ENCODE measurements at places on chromosomes 7 and 10.

DNA sequence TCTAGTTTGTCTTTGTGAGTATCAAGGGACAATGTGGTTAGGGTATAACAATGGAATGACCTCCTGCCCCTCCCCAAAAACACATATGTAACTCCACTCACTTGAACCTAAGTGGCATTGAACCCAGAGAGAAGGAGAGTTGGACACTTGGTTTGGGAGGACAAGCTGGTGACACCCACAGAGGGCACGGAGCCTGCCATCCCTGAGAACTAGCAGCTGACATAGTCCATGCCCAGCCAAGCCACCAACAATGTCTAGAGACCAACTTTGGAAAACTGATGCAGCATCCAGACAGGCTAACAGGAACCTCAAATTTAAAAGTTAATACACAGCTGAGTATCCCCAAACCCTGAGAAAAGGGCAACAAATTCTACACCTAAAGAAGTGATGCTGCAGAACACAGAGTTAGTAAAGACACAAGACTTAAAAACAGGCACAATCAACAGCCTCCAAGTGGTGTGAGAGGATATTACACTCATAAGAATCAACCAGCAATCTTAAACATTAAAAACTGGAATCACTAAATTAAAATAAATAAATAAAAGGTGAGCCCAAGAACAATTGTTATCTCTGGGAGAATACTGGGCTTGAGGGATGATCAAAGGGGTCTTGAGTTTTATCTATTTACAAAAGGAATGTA is 27.2 kb downstream of the NUDCD3 start:
- peaks cover 2% of the 10 kb centered on the region for H3K4me1 ChIP-seq
- H3K36me3 ChIP-seq = peaks cover 31% of the 10 kb centered on the region
- DNase-seq = no peak
- H3K4me3 ChIP-seq = no peak overlapping the region
- no peak overlapping the region for H3K27ac ChIP-seq

- H3K27me3 ChIP-seq = no peaks in the 10 kb centered on the region
- no peaks in the 10 kb centered on the region for H3K36me3 ChIP-seq
- DNase-seq = no peak
- H3K4me3 ChIP-seq = no peak overlapping the region
- peaks cover 20% of the 10 kb centered on the region for H3K4me1 ChIP-seq
These were observed 11.7 kb downstream of the AASS start for GRCh38 chr7:122132341-122132740.

DNA sequence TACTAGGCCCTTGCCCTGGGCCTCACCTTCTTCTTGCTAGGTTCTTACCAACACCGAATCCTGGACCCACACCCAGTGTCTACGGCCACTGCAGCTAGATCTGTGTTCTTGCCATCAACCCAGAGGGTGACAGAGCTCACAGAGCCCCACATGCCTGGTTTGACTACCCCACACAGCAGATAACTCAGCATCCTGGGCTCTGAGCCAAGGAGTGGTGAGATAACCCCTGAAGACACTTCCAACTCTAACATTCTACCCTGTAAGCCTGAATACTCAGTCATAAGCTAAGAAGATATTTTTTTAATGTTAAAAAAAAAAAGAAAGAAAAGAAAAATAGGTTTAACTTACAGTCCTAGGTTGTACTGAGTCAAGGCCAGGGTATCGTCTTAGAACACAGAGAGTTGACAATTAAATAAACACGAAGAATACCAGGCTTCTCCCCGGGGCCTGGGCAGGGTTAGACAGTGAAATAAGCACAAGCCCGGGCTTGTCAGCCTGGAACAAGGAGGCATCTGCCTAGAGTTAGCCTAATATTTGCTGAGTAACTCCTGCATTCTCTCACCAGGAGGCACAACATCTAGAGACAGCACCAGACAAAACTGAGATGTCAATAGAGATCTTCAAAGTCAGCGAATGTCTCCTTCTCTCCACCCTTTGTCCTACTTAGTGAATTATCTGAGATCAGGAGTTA is 556.5 kb upstream of the LRRN3 start:
- no peak overlapping the region for H3K4me3 ChIP-seq
- H3K27ac ChIP-seq = no peak overlapping the region
- no peak for DNase-seq
- no peaks in the 10 kb centered on the region for H3K36me3 ChIP-seq
- peaks cover 9% of the 10 kb centered on the region for H3K4me1 ChIP-seq

DNA sequence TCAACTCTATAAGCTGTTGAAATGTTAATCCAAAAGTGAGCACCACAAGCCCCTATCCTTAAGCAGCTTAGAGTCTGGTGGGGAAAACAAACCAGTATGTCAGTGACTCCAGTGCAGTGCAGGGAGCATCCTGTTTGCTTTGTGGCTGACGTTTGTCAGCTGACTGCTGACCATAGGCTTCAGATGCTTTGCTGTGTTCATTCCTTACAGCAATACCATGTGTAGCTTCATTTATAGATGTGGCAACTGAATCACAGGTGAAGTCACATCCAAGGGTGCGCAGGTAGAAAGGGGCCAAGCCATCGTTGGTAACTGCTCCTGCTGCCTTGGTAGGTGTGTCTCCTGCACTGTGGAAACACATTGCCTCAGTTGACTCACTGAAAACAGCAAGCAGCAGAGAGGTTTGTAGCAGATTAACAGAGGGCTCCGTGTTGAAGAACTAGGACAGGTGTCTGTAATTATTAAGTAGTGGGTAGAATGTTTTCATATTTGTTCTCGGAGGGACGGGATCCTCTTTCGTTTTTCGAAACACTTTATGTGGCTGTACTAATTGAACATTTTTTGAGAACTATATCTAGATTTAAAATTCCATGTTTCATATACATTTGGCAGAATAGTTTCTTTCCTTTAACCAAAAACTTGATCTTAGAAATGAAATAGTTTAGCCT is 2.0 kb downstream of the INSIG1 start:
- no peaks in the 10 kb centered on the region for H3K27me3 ChIP-seq
- DNase-seq = no peak
- peaks cover 48% of the 10 kb centered on the region for H3K4me1 ChIP-seq
- H3K36me3 ChIP-seq = peaks cover 17% of the 10 kb centered on the region
- peak overlapping the region; percentile 96 for H3K27ac ChIP-seq

GRCh38 chr7:6392712-6393666 is 54.8 kb downstream of the DAGLB start:
- peak overlapping the region; percentile 90 for H3K27ac ChIP-seq
- peak; percentile 82 for DNase-seq
- no peaks in the 10 kb centered on the region for H3K27me3 ChIP-seq
- H3K4me1 ChIP-seq = peaks cover 74% of the 10 kb centered on the region

DNA sequence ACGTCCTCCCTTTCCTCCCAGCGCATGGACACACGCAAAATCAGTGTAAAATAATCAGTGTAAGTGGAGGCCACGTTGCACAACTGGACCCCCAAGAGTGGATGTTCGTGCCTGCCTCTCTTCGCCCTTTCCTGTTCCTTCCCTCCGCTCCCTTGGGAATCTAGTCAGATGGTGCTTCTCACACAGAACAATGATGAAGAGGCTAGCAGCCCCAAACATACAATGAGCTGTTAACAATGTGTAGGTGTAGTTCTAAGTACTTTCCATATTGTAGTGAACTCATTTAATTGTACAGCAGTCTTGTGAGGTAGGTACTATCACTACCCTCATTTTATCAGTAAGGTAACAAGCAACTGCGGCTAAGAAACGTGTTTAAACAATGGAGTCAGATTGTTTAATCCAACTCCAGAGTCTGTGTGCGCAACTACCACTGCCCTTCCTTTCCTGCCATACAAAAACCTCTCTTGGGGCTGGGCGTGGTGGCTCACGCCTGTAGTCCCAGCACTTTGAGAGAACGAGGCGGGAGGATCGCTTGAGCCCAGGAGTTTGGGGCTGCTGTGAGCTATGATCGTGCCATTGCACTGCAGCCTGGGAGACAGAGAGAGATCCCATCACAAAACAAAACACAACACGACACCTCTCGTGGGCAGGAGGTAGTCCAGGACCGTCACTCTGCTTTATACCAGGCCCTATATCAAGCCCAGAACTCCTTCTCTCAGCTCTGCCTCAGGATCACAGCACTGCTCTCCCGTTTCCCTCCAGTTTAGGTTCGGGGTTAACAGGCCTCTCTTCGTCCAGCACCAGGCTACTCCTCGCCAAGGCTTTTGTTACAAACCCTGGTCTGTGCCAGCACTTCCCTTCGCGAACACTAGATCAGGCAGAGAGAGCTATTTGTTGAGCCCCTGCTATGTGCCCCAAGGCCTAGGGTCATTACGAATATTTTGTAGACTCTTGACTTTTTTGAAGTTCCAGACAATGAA is 1.1 kb downstream of the FKBP9 start:
- H3K36me3 ChIP-seq = no peaks in the 10 kb centered on the region
- no peaks in the 10 kb centered on the region for H3K27me3 ChIP-seq
- peak; percentile 85 for DNase-seq
- peaks cover 27% of the 10 kb centered on the region for H3K4me1 ChIP-seq
- peak overlapping the region; percentile 96 for H3K27ac ChIP-seq

DNA sequence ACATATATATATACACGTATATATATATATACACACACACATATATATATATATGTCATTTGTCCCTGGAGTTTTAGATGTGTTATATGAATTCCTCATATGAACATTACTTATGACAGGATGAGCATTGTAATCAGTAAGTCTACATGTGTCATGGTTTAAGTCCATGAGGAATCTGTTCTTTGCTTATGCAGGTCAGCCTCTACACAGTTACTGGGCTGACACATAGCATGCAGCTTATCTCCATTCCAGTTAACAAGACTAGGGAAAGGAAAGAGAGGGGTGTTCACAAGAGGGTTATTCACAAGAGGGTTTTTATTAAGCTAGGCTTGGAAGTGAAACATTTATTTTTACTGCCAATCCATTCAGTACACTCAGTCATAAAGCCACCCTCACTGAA is 226.7 kb downstream of the SNX13 start:
- no peaks in the 10 kb centered on the region for H3K36me3 ChIP-seq
- DNase-seq = no peak
- H3K4me1 ChIP-seq = no peaks in the 10 kb centered on the region

DNA sequence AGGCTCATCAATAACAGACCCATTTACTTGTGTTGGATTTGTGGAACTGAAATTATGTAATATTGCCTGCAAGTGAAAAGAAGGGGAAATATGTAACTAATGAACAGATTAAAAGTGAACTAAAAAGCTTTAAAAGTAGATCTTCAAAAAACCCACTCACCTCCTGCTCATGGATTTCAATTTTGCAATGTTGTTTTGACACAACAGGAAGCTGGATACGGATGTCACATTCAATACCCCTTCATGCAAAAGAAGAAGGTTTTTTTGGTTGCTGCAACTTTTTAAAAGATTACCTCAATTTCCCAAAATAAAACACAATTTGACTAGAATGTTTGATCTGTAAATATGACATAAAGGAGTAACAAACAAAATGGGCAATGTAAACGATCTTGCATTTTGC is 3.3 kb downstream of the MKI67 start:
- no peaks in the 10 kb centered on the region for H3K36me3 ChIP-seq
- H3K27ac ChIP-seq = no peak overlapping the region
- no peak overlapping the region for H3K4me3 ChIP-seq
- DNase-seq = no peak

DNA sequence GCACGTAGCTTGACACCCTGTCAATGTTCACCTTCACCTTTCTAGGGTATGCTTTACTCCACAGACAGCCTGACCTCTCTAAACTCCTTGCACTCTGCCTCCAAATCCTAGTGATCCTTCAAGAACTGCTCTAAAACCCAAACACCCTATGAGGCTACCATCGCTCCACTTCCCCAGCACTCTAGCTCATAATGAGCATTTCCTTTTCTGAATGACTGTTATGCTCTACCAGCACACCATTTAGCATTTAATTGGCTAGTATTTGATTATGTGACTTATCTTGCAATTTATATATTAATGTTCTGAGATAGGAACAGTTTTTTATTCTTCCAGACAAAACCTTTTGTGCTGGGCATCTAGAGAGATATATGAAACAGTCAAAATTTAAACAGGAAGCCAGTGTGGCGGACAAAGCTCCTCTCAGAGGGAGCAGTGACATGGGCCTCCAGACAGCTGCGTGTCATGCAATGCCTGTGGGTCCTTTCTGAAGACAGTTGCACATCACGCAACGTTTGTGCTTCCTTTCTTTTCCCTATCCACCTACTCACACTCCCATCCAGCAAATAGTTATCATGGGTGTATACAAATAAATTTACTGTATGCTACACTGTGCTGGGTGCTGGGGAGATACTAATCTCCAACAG is 86.3 kb downstream of the ALOX5 start:
- peaks cover 4% of the 10 kb centered on the region for H3K4me1 ChIP-seq
- H3K4me3 ChIP-seq = no peak overlapping the region
- no peak for DNase-seq
- H3K27ac ChIP-seq = no peak overlapping the region

- H3K4me1 ChIP-seq = no peaks in the 10 kb centered on the region
- H3K27me3 ChIP-seq = no peaks in the 10 kb centered on the region
- H3K4me3 ChIP-seq = no peak overlapping the region
- no peaks in the 10 kb centered on the region for H3K36me3 ChIP-seq
- no peak overlapping the region for H3K27ac ChIP-seq
- DNase-seq = no peak
These were observed 37.7 kb upstream of the ITGB1 start for GRCh38 chr10:32995751-32996150.

GRCh38 chr7:82211333-82211732 is 232.2 kb downstream of the CACNA2D1 start:
- no peak overlapping the region for H3K27ac ChIP-seq
- H3K27me3 ChIP-seq = no peaks in the 10 kb centered on the region
- H3K4me3 ChIP-seq = no peak overlapping the region
- no peak for DNase-seq
- no peaks in the 10 kb centered on the region for H3K36me3 ChIP-seq
- no peaks in the 10 kb centered on the region for H3K4me1 ChIP-seq

DNA sequence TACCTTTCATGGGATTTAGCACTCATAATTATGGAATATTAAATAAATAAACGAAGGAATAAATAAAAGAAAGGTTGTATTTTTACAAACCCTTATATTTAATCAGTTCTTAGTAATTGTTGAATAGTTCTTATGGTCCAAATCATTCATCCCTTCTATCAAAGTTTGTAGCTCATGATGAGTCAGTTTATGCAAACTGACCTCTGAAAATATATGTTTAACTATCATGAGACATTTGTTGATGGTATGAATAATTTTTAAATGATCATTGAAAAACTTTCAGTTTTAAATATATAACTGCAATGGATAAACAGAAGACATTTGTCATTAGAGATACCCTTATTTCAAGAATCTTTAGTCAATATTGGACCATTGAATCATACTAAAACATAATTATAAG is 411.2 kb upstream of the LRRTM3 start:
- no peaks in the 10 kb centered on the region for H3K4me1 ChIP-seq
- no peak overlapping the region for H3K4me3 ChIP-seq
- no peaks in the 10 kb centered on the region for H3K27me3 ChIP-seq
- H3K27ac ChIP-seq = no peak overlapping the region

- no peaks in the 10 kb centered on the region for H3K36me3 ChIP-seq
- no peak overlapping the region for H3K4me3 ChIP-seq
- no peaks in the 10 kb centered on the region for H3K27me3 ChIP-seq
- H3K4me1 ChIP-seq = peaks cover 38% of the 10 kb centered on the region
These were observed 143.5 kb downstream of the ELFN1 start for GRCh38 chr7:1813394-1814088.
